ENCODE measurements at places on chromosomes 12 and 14.

DNA sequence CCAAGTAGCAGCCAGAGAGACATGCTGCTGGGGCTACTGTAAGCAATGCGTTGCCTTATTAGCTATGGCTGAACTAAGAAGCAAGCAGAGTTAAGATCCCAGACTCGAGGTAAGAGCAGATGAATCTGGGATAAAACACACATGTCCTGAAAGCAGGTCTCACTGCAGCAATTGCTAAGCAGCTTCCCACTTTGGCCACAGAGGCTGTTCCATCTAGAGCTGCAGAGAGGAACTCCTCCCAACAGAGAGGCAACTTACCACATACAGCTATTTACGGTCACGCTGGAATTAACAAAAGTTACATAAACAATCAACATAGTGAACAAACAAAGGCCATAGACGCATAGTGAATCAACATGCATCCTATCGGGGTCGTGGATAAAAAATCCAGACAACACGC lies 90.2 kb downstream of the KSR2 start:
- DNase-seq, result no peak

- no peak for DNase-seq
Measured at GRCh38 chr12:75677522-75677921, 166.1 kb upstream of the KRR1 start.

DNA sequence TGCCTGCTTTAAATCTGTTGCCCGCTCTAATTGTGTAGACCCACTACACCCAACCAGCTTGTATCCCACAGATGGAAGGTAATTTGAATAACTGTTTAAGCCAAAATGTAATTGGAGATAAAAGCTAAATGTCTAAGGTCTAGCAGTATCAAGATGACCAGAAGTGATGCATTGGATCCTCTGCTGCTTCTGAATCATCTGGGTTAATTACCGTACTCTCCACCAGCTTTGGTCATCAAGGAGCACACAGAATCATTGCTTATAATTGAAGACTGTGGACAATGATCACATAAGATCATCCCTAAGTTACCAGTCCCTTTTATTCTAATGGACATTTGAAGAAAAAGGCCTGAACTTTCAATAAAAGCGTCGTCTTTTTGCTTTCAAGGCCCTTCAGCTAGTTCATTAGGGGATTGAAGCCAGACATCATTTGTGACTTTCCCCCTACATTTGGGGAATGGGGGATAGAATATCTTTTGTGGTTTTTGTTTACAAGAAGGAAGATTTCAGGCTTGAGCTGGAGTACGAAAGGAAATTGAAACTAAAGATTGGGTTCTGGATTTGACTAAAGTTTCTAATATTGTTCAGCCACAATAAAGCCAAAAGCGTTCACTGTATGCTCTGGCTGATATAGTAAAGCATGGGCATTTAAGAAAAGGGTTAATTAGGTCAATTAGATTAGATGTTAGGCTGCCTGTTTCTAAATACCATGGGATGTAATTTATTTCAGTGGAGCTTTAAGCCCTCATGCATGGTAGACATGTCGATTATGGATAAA lies 123.2 kb downstream of the CHST11 start:
- no peak for DNase-seq

DNA sequence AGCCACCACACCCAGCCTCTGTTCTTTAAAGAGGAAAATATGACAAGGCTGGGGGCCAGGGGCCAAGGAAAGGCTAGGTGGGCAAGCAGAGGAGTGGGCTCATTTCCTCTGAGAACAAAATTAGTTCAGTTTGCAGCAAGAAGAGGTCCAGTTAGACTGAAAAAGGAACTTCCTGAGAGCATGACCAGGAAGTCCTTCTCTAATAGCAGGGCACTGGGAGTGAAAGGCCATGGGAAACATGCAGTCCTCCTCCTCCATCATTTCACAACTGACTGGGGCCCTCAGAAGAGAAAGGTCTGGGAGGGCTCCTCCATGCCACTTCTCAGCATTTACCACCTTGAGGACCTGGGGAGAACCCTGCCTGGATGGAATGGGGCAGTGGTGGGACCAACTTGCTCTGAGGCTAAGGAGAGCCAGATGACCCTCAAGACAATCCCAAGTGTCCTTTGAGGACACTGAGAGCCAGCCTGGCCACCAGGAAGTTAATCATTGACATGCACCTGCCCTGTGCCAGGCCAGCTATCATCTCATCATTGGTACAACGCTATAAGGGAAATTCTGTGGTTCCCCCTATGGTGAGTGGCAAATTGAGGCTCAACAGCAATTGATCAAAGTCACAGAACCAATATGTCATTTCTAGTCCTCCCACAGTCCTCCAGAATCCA lies 2.0 kb downstream of the AQP2 start:
- DNase-seq, result no peak

DNA sequence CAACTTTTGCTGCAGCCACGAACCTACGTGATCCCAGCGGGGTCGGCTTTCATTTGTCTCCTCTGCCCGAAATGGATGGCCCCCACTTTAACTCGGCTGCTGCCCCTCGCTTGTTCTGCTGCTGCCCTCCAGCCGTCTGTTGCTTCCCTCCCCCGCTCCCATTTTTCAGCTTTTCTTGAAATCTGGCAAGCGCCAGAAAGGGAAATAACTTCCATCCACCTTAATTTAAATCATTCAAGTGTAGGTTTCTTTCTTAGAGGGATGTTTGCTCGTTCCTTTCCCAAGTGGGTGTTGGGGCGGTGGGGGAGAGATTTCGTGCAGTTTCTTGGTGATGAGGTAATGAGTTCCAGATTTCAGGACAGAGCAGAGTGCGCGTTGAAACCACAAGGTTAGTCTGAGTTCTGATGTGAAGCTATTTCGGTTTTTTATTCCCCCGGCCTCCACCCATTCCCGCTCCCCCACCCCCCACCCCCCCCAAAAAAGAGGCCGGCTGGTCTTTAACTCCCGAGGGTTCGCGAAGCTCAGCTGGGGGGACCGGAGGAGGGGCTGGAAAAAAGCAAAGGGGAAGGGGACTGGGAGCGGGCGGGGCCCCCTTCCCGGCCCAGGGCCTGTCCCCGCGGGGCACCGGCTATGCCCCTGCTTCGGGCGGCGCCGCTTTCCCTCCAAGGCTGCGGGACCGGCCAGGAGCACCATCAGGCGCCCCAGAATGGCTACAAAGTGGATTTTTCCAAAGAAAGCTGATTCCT lies 2.2 kb upstream of the ZFP36L1 start:
- DNase-seq, result peak; percentile 96

DNA sequence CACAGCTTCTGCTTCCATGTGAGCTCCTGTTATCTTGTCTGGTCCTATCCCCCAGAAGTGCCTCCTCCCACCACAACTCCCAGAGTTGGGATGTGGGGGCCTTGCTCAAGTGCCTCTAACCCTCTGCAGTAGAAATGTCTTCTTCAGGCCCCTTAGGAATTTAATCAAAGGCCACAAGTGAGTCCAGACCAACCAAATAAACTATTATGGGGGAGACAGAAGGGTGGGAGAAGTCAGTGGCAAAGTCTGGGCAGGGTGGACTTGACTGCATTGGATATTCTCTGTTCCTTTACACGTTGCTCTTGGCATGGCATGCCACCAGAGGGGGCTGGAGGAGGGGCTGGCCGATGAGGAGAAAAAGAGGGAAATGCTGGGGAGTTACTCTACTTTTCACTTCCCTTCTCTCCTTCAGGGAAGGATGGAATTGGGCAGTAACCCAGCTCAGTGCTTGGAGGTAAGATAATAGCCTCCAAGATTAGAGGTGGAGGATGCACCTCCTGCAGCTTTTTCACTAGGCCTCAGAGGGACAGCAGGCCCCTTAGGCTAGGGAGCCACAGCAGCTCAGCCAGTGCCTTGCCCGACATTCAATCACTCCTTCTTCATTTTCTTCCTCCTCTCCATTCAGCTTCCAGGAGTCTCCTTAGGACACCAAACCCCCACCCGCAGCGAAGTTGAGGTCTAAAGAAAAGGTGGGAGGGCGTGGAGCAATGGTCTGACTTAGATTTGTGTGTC lies 1.2 kb upstream of the AP1G2 start:
- no peak for DNase-seq

GRCh38 chr14:61099216-61099835 lies 118.3 kb downstream of the SLC38A6 start:
- DNase-seq, result no peak

- DNase-seq, result no peak
Measured at GRCh38 chr12:1662761-1663439, 28.0 kb upstream of the ADIPOR2 start.

- DNase-seq, result no peak
Measured at GRCh38 chr12:65907513-65907912, 83.2 kb downstream of the HMGA2 start.

- DNase-seq, result no peak
Measured at GRCh38 chr12:117101953-117102799, 3.0 kb upstream of the TESC start.

- DNase-seq, result peak; percentile 36
Measured at GRCh38 chr12:70267550-70267949, 24.3 kb downstream of the CNOT2 start.

DNA sequence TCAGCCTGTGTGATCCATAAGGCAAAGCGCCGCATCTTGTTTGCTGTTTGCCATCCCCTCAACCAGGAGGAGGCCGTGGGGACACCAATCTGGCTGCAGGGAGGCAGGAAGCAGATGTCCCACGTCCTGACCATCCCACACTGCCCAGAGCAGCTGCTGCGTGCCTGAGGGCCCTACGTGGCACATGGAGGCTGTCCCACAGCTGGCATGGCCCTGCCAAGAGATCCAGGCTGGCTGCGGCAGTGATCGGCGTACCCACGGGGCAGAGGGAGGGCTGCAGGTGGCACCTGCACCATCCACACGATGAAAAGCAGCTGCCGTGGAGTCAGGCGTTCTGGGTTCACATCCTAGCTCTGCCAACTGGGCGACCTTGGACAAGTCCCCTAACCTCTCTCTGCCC lies 42.0 kb downstream of the NCOR2 start:
- DNase-seq, result no peak

DNA sequence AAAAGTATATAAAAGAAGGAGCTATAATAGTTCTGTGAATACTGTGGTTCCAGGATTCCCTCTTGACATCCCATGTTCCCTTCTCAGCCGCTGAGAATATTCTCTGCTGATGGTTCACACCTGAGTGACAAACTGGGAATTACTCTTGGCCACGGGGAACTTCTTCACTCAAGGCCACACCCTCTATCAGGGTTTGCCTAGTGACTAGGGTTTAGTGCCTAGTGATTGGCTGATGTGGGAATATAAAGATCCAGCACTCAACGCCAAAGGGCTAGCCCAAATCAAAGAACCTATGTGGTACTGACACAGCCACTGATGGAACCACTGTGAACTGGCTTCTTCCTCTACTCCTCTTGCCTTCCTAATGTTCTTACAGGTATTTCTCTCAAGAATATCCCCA lies 248.4 kb downstream of the ASCL1 start:
- DNase-seq, result no peak

DNA sequence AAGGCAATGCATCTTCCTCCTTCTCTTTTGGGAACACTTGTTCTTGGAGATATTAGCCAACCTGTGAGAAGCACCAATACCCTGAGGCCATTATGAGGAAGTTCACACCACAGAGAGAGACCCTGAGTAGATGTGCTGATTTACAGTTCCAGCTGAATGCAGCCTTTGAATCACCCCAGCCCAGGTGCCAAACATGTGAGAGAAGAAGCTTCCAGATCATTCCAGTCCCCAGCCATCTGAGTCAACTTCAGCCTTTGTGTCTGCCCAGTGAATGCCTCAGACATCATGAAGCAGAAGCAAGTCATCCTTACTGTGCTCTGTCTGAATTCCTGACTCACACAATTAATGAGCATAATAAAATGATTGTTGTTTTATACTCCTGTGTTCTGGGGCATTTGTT lies 25.1 kb downstream of the C12orf42 start:
- DNase-seq, result no peak

DNA sequence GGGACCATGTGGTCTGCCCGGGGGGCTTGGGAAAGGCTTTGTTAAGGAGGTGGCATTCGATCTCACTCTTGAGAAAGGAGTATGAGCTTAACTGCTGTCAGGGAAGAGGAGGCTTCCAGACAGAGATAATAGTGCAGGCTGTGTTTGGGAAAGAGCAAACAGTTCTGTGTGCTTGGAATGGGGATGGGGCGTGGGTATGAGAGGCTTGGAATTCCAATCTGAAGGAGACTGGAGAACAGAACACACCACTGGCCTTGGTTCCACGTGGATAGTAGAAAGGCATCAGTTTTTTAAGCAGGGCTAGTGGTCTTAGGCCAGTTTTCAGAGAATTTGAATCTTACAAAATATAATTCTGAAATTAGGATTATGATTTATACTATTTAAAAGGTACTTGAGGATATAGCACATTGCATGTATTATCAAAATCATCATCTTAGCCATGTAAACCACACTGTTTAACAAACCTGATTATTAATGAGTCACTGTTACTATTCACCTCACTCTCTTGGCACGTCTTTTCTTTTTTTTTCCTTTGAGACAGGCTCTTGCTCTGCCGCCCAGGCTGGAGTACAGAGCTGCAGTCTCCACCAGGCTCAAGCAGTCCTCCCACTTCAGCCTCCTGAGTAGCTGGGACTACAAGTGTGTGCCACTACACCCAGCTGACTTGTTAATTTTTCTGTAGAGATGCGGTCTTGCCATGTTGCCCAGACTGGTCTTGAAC lies 38.5 kb upstream of the KCNK13 start:
- DNase-seq, result no peak

- no peak for DNase-seq
Measured at GRCh38 chr14:61631045-61631687, 64.1 kb upstream of the HIF1A start.

DNA sequence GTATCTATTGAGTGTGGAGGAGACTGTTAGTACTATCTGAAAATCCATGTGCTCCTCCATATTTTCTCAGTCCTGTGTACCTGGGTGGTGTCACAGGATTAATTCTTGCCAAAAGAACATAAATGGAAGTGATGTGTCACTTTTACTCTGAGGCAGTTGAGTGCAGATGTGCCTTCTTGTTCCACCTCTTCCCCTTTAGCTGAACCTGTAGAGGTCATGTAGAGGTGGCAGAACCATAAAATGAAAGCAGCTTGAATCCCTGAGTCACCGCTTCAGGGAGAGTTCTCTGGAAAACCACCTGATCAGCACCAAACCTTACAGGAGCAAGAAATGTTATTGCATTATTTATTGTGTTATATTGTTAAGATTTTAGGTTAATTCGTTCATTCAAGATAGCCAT lies 14.7 kb upstream of the SLC25A3 start:
- DNase-seq, result no peak

GRCh38 chr12:27243006-27243405 lies 1.1 kb upstream of the STK38L start:
- DNase-seq, result no peak

- no peak for DNase-seq
Measured at GRCh38 chr12:114340231-114340630, 65.7 kb downstream of the TBX5 start.

DNA sequence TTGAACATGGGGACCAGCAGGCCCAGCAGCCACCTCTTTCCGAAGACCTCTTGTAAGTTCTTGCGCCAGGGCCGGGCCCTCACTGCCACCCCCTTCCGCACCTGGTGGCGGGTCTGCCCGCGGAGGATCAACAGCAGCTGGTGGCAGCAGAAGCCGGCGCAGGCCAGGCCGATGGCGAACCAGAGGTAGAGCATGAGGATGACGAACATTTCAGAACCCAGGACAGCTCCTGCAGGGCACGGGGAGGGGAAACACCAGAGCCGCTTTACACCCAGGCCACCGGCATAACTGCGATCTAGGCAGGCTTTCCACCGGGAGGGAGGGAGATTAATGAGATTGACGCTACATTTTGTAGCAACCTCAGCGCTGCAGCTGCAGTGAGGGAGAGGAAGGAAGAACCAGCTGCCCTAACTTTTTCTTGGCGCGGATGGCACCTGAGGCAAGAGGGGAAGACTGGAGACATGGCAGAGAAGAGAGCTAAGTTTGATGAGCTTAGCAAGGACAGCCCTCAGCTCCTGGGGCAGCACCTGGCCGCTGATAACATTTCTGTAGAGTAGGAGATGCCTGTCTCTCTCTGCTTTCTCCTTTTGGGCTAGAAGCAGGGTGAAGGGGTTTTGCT lies 7.8 kb downstream of the ZDHHC22 start:
- peak; percentile 50 for DNase-seq
